Epithelial cell of proximal tubule (primary cell): ENCODE measurements at places on chromosomes 16 and 17. TPM values are rescaled to one million over a fixed set of nuclear protein-coding genes. Genes with fewer than 3 reads are reported as not detected.

DNA sequence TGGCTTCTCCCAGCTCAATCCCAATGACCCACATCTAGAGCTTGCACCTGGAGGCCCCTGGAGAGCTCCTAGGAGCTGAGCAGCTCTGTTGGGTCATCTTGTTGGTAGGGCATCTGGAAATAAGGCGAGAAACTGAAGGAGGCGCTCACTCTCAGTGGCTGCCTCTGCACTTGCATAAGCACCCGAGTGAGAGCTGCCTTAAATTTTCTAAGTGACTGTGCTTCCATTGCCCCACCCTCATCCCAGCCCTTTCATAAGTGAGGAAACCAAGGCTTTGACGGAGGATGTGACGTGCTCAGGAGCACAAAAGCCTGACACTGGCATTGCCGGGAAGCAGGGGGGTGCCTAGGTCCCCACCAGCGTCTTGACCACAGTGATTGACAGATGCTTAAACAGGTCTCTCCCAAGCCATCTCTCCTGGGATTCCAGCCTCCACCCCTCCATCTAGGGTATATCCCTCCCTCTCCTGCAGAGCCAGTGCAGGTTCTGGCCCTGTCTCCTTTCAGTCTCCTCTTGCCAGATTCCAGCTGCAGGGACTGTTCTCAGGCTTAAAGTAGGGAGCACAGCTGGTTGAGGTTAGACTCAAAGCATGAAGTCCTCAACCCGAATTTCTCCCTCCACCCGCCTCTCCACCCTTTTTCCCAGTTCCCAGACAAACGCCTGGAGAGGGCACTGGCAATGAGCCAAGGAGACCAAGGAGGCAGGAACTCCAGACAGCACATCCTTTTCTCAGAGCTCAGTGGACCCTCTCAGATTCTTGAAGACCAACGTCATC, 113.7 kb downstream of the IRX5 start:
- DNase-seq = no peak

DNA sequence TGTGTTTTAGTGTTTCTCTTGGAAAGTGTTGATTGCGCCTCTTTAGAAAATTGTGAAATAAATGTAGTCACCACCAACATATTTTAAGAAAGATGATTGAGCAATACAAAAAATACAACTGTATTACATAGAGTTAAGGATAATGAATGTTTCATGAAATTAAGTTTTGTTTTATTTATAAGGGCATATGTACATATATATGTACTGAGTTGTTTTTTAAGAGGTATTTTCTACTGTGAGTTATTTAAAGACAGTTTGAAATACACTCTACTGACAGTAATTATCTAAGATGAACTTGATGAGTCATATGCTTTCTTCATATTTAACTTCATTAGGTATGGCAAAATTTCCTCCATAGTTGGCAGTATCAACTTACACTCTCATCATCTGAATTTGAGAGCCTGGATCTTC, 411.7 kb downstream of the HS3ST3B1 start:
- DNase-seq = no peak

DNA sequence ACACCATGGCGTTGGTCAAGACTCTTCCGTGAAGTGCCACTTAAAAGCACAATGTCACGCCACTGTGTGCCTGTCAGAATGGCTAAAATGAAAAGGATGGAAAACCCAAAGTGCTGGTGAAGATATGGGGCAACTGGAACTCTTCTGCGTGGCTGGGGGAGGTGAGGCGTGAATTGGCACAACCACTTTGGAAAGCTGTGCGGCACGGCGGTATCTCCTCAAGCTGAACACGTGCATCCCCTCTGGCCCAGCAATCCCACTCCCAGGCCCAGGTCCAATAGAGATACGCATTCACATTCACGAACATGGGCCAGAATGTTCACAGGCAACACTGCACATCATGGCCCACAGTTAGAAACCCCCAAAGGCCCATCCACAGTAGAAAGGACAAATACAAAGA, 8.9 kb downstream of the DUSP3 start:
- DNase-seq = no peak

The CCL23 gene
- not detected in 2 replicates for total RNA-seq

GRCh38 chr16:14015948-14016347, 55.2 kb upstream of the MRTFB start:
- DNase-seq = peak; percentile 79
